Activated B cell treated with CpG ODN at 0.5 μM for 24 hours (primary cell): ENCODE measurements at places on chromosomes 7 and 10. TPM values are rescaled to one million over a fixed set of nuclear protein-coding genes. Genes with fewer than 3 reads are reported as not detected.

Gene BHLHA15
- total RNA-seq, result 0.35 TPM in 1 of 2 replicates, not detected in the other

Gene VAX1
- not detected in 2 replicates for total RNA-seq

Gene TFR2
- 7.5 and 8.5 TPM in 2 replicates for total RNA-seq

Gene AGR2
- not detected in 2 replicates for total RNA-seq

Gene CPA2
- total RNA-seq, result not detected in 2 replicates

Gene CAMK1D
- 51.7 and 58.8 TPM in 2 replicates for total RNA-seq

Gene GIMAP4
- total RNA-seq, result 0.29 and 0.40 TPM in 2 replicates

Gene KCP
- total RNA-seq, result 4.1 and 4.4 TPM in 2 replicates

Gene NPY
- total RNA-seq, result not detected in 2 replicates

Gene PNLIP
- not detected in 2 replicates for total RNA-seq

Gene PSPH
- 7.9 and 9.0 TPM in 2 replicates for total RNA-seq

Gene SPAM1
- not detected in 2 replicates for total RNA-seq

Gene GDF2
- total RNA-seq, result not detected in 2 replicates

Gene LRRD1
- not detected in 2 replicates for total RNA-seq
